ENCODE measurements at places on chromosomes 13 and 19. TPM values are rescaled to one million over a fixed set of nuclear protein-coding genes. Genes with fewer than 3 reads are reported as not detected.

OR10H2 gene
- total RNA-seq = not detected

- DNase-seq = no peak
Measured at GRCh38 chr19:35935911-35936737, at the start of gene LRFN3. TSS of gene LRFN3 (plus strand) at chr19:35936374. CDS start at chr19:35939426, 3,052 bp downstream.

DNA sequence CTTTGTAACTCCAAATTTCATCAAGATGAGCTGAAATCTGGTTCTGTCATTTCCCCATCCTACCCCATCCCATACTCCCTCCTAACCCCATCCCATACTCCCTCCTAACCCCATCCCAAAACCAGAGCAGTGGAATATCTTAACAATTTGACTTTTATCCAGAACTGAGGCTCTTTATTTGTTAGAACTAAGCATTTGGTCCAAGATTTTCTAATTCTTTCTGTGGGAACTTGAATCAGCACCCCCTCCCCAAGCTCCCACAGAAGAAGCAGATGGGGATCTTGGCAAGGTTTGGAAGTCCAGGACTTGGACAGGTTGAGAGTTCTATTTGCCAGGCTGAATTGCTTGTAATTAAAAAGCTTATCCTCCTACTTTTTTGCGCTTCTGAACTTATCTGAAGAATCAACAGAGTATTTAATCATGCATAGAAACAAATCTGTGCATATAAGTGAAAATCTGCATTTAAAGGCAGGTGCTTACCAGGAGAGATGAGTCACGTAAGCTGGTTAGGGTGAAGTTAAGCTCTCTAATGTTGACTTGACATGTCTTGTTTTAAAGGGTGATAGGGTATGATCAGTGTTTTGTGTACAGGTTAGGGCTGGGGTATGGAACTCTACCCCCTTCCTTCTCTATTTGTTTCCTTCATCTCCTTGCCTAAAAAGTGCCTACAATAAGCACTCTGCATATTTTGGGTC, 111.1 kb downstream of the COG6 start:
- DNase-seq = no peak

ZNF574 gene
- 19.6 TPM for total RNA-seq

NR1H2 gene
- total RNA-seq = 67.5 TPM

GRCh38 chr19:48239582-48240141, 16.1 kb downstream of the CARD8 start:
- no peak for DNase-seq

- DNase-seq = no peak
Measured at GRCh38 chr19:42115705-42116104, 16.5 kb downstream of the POU2F2 start.

CALM3 gene
- 181 TPM for total RNA-seq

GRCh38 chr19:5166262-5166661, 174.3 kb downstream of the PTPRS start:
- DNase-seq = no peak

GRCh38 chr13:23560571-23561089, 9.6 kb upstream of the TNFRSF19 start:
- no peak for DNase-seq

KIR2DL1 gene
- not detected for total RNA-seq

DNA sequence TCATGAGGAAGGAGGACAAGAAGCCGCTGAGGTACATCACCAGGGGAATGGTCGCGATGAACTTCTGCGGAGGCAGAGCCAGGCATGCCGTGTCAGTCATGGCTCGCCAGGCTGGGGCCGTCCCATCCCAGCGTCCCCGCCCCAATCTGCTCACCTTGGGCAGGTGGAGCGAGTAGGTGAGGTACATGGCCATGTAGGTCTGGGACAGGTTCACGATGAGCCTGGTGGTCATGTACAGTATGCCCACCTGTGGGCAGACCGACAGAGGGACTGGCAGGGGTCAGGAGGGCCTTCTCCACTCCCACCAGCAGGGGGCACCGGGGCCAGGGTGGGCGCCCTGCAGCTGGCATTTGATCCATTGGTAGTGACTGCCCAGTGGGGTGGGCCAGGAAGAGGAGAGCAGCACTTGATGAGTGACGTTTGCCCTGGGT, 8.3 kb downstream of the TEKTIP1 start:
- no peak for DNase-seq

- no peak for DNase-seq
Measured at GRCh38 chr13:91141543-91142061, 205.9 kb upstream of the MIR17HG start.

ZNF729 gene
- total RNA-seq = 0.14 TPM

GAPDHS gene
- not detected for total RNA-seq

- no peak for DNase-seq
Measured at GRCh38 chr13:51993713-51994112, 17.5 kb downstream of the ATP7B start.

DNA sequence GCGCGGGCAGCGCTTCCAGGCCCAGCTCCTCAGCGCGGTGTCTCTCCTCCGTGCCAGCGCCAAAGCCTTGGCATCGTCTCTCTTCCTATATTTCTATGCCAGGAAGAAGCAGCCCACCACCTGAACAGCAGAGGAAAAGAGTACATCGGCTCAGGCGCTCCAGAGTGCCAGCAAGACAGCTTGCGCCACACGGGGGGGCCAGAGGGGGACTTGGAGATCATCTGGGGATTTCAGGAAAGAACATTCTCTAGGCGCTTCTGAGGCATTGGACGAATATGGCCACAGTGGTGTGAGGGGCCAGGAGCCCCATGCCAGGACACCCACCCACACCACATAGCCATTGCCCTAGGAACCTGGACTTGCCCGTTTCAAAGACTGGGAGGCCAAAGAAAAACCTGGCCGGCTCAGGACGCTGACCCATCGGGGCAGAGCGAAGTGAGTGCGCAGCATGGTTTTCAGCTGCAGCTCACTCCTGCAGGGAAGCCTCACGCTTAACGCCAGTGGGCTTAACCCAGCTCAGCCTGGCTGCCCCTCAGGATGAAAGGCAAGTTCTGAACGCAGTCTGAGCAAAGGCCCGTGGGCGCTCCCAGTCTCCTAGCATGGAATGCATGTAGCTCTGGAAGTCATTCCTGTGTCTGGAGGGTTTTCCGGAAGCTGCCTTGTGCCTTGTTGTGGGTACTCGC, 62.1 kb downstream of the GGACT start:
- no peak for DNase-seq

DNA sequence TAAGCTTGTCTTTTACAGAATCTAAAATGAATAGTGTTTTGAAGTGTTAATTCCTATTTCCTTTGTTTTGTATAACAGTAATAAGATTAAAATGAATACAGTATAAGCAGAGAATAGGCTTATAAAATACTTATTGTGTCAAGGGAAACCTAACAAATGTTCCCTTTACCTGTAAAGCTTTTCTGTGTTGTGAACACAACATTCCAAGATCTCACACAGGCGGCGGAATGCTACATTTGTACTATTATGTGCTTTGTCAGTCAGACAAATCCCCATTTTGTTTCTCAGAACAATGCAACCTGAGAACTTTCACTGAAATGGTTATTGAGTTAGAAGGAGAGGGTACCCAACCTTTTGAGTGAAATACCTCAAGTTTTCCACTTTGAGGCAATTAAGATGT, 1170.3 kb downstream of the OLFM4 start:
- no peak for DNase-seq

DNA sequence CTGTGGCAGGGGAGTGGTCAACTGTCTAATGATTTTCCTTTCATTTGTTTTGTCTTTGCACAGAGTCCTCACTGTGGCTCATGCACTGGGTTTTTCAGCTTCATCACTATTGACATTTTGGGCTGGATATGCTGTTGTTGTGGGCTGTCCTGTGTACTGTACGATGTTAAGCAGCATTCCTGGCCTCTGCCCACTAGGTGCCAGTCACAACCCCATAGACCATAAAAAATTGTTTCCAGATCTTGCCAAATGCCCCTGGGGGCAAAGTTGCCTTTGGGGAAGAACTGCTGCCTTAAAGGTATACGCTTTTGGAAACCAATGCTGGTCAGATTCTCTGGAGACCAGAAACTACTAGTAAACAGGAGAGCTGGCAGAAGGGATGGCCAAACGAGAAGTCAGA, 310.4 kb downstream of the SPRY2 start:
- no peak for DNase-seq

DNA sequence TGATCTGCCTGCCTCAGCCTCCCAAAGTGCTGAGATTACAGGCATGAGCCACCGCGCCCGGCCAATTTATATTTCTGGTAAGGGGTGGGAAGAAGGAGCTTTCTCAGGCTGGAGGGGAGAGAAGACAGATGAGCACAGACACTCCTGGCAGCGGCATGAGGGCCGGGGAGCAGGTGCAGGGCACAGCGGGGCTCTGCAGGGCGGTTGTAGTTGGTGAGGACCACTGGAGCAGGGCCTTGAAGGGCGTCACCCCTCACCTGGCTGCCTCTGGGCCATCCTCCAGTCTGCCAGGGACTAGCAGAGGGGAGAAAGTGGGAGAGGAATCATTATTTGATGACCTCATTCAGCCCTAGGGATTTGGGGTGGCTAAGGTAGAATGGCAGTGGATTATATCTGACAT, 8.6 kb upstream of the CSNK1G2 start:
- DNase-seq = no peak

GRCh38 chr13:88426661-88427060, 755.5 kb downstream of the SLITRK5 start:
- no peak for DNase-seq

- DNase-seq = no peak
Measured at GRCh38 chr19:7078008-7078407, 8.5 kb downstream of the ZNF557 start.

OLFM2 gene
- total RNA-seq = 0.72 TPM

GRCh38 chr19:35643255-35644205, 2.0 kb downstream of the ETV2 start:
- DNase-seq = no peak

Measured in epithelial cell of proximal tubule (primary cell).